ENCODE measurements at places on chromosomes 11 and 22.

- no peak for DNase-seq
Measured at GRCh38 chr11:19674836-19675235, 37.8 kb upstream of the NAV2 start.

- no peak for DNase-seq
Measured at GRCh38 chr11:34050581-34051348, 766 bp upstream of the CAPRIN1 start.

DNA sequence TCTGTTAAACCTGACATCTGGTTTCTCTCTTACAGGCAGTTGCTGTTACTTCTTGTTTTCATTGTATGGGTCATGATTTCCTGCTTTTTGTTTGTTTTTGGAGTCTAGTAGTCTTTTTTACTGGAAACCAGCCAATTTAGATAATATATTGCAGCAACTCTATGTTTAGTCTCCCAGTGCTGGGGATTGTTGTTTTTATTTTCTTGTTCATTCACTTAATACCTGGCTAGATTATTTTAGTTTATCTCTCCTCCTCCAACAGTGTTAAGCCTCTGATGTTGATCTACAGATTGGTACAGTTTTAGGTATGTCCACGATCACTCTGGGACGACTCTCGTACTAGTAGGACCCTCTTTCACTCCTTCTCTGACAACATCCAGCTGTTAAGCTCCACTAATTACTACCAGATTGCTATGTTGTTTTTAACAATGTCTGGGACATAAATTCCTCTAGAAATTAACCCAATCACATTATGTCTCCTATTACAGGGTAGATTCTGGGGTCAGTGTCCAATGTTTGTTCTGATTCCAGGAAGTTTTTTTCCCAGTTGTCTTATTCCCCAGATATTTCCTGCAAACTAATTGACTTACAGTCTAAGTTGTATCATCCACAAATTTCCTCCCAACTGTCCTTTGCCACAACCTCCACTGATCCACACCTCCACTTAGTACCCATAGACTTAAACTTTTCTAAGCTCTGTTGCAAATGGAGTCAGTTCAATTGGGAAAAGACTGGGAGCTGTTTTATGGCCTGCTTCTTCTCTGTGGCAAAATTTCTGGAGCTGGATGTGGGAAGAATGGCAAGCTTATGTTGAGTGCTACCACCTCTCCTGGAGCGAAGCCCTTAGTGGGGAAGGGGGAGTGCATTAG is 1280.6 kb upstream of the CNTN5 start:
- no peak for DNase-seq

GRCh38 chr22:38204784-38205183 is 3.0 kb downstream of the MAFF start:
- DNase-seq = no peak

All from stimulated activated CD8-positive, alpha-beta memory T cell treated with anti-CD3 and anti-CD28 coated beads, Interleukin-4, amount 100 ng/mL, for 4 hours (primary cell).